Breast epithelium (tissue), 4 donors: ENCODE measurements at places on chromosomes 4 and X.

GRCh38 chr4:116585246-116585645 is 500.1 kb downstream of the TRAM1L1 start:
- H3K36me3 ChIP-seq, result no peaks in the 10 kb centered on the region
- DNase-seq, result no peak
- H3K27ac ChIP-seq, result no peak overlapping the region
- H3K4me1 ChIP-seq, result no peaks in the 10 kb centered on the region
- H3K4me3 ChIP-seq, result no peak overlapping the region
- no peaks in the 10 kb centered on the region for H3K27me3 ChIP-seq

DNA sequence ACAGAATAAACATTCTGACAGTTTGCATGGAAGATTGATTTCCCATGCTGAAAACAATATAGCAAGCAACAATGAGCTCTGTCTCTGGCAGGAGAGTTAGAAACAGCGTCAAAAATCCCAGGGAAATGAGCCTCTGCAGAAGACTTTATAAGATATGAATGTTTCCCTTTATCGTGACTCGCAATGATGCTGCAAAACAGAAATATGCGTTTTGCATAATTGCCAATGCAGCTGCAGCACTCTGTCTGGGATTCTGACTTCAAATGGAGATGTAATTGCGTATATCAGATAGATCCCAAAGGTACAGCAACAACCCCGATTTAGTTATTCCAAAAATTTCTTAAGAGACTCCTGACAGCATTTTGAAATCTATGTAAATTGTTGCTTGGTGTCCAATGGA is 702.4 kb upstream of the EPHA5 start:
- no peaks in the 10 kb centered on the region for H3K4me1 ChIP-seq
- H3K4me3 ChIP-seq, result no peak overlapping the region
- no peak overlapping the region for H3K27ac ChIP-seq
- no peaks in the 10 kb centered on the region for H3K36me3 ChIP-seq
- DNase-seq, result no peak

- no peaks in the 10 kb centered on the region for H3K36me3 ChIP-seq
- peak overlapping the region; percentile 71 for H3K27ac ChIP-seq
- peaks cover 13% of the 10 kb centered on the region for H3K4me1 ChIP-seq
- no peaks in the 10 kb centered on the region for H3K27me3 ChIP-seq
- no peak for DNase-seq
- H3K4me3 ChIP-seq, result no peak overlapping the region
These were observed 2.3 kb upstream of the IRF2 start for GRCh38 chr4:184476695-184477094.

GRCh38 chr4:54556587-54556986 is 101.2 kb upstream of the KIT start:
- DNase-seq, result no peak
- H3K27ac ChIP-seq, result no peak overlapping the region
- no peaks in the 10 kb centered on the region for H3K27me3 ChIP-seq
- no peaks in the 10 kb centered on the region for H3K4me1 ChIP-seq
- H3K4me3 ChIP-seq, result no peak overlapping the region
- no peaks in the 10 kb centered on the region for H3K36me3 ChIP-seq

- H3K4me1 ChIP-seq, result peaks cover 13% of the 10 kb centered on the region
- H3K27ac ChIP-seq, result peak overlapping the region; percentile 95
- H3K36me3 ChIP-seq, result no peaks in the 10 kb centered on the region
- H3K4me3 ChIP-seq, result peak overlapping the region; percentile 97
These were observed 1.1 kb downstream of the FBXW7 start for GRCh38 chr4:152534541-152535359.

GRCh38 chr4:9875516-9875915 is 94.1 kb downstream of the DRD5 start:
- H3K36me3 ChIP-seq, result no peaks in the 10 kb centered on the region
- H3K4me3 ChIP-seq, result no peak overlapping the region
- no peak for DNase-seq
- H3K4me1 ChIP-seq, result no peaks in the 10 kb centered on the region
- H3K27ac ChIP-seq, result no peak overlapping the region

DNA sequence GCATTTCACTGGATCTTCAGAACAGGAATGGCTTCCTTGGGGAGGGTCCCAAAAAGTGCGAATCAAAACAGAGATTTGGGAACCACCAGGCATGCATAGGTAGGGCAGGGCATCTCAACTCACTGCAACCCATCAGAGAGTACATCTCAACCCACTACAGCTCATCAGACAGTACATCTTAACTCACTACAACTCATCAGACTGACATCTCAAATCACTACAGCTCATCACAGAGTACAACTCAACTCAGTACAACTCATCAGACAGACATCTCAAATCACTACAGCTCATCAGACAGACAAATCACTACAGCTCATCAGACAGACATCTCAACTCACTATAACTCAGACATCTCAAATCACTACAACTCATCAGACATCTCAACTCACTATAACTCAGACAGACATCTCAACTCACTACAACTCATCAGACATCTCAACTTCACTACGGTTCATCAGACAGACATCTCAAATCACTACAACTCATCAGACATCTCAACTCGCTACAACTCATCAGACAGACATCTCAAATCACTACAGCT is 47.5 kb upstream of the CLDN34 start:
- no peaks in the 10 kb centered on the region for H3K4me1 ChIP-seq
- no peaks in the 10 kb centered on the region for H3K36me3 ChIP-seq
- peaks cover 16% of the 10 kb centered on the region for H3K27me3 ChIP-seq
- no peak for DNase-seq

GRCh38 chr4:39353478-39354253 is 12.5 kb downstream of the RFC1 start:
- peak overlapping the region; percentile 84 for H3K27ac ChIP-seq
- no peak for DNase-seq
- peak overlapping the region; percentile 37 for H3K4me3 ChIP-seq
- no peaks in the 10 kb centered on the region for H3K27me3 ChIP-seq
- no peaks in the 10 kb centered on the region for H3K4me1 ChIP-seq

GRCh38 chrX:54044877-54045338 is 635 bp upstream of the PHF8 start:
- no peaks in the 10 kb centered on the region for H3K4me1 ChIP-seq
- DNase-seq, result no peak
- H3K27me3 ChIP-seq, result peaks cover 6% of the 10 kb centered on the region
- peak overlapping the region; percentile 98 for H3K27ac ChIP-seq
- H3K4me3 ChIP-seq, result peak overlapping the region; percentile 83
- no peaks in the 10 kb centered on the region for H3K36me3 ChIP-seq

GRCh38 chr4:82447886-82448285 is 17.5 kb downstream of the ENOPH1 start:
- H3K27me3 ChIP-seq, result no peaks in the 10 kb centered on the region
- no peak overlapping the region for H3K27ac ChIP-seq

GRCh38 chr4:107366016-107366735 is 330.1 kb upstream of the DKK2 start:
- no peak overlapping the region for H3K27ac ChIP-seq
- H3K4me1 ChIP-seq, result no peaks in the 10 kb centered on the region
- H3K36me3 ChIP-seq, result peaks cover 5% of the 10 kb centered on the region
- no peak overlapping the region for H3K4me3 ChIP-seq
- no peak for DNase-seq
- H3K27me3 ChIP-seq, result no peaks in the 10 kb centered on the region

DNA sequence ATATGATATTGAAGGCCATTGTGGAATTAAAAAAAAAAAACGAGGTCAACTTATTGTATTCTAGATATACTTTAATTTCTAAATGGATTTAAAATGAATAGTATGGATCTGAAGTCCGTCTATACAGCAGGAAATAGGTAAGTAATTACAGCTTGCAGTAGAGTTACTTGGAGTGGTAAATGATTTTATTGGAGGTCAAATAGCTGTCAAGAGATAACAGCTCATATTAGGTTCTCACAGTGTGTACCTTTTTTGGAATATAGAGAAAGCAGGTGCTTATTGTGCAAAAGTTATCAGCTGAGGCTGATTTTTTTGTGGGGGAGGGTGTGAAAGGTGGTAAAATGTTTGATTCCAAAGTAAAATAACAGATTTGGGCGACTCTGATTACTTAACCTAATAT is 17.7 kb downstream of the UPRT start:
- H3K4me3 ChIP-seq, result no peak overlapping the region
- no peak for DNase-seq
- no peaks in the 10 kb centered on the region for H3K4me1 ChIP-seq
- H3K36me3 ChIP-seq, result no peaks in the 10 kb centered on the region

DNA sequence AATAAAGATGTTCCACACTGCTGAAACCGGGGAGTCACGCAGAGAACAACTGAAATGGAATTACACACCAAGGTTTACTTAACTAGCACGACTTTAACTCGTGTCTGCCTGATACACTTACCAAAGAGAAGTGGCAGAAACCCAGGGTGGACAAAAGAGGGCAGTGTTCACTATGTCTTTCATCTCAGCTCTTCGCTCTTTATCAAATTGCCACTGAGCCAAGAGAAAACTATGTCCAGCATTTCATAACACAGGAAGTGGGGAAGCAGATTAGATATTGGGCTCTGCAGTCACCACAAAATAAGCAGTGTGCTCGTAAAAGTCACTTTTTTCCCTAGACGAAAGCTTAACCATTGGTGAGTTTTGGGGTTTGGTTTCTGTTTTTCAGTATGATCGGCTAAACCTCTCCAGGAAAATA is 155.7 kb downstream of the CHIC2 start:
- H3K27me3 ChIP-seq, result no peaks in the 10 kb centered on the region
- H3K27ac ChIP-seq, result peak overlapping the region; percentile 33
- no peaks in the 10 kb centered on the region for H3K36me3 ChIP-seq

DNA sequence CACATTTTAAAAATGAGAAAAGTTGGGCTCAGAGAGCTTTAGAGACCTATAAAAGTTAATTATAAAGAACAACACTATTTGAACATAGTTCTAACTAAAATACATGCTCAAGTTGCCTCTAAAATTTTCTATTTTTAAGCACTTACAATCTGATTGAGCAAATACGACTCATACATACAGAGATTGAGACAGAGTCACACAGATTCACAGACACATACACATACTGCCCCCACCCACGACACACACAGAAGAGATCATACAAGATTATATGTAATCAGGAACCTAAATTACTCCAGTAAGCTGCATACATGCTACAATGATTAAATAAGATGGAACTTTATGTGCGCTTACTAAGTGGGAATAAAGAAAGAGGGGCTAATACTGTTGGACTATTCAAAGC is 2.7 kb upstream of the ASB5 start:
- DNase-seq, result no peak
- no peak overlapping the region for H3K27ac ChIP-seq
- H3K4me3 ChIP-seq, result no peak overlapping the region
- H3K36me3 ChIP-seq, result no peaks in the 10 kb centered on the region
- H3K4me1 ChIP-seq, result no peaks in the 10 kb centered on the region

DNA sequence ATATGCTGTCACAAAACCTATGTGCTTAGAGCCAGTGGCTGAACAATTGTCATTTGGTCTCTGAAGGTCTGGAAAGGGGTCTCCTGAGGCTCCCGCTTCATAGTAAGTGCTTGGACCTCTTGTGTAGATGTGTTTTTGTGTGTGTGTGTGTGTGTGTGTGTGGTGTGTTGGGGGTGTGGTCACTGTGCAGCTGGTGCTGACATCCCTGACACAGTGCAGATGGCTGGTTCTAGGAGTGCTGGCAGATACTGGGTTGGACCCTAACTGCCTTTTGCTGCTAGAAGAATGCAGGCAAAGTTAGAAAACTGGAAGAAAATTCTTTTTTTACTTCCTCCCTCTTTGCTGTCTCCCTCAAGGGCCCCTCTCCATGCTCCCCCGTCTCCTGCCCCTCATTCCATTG is 1872.6 kb downstream of the ARAP2 start:
- DNase-seq, result no peak
- H3K4me3 ChIP-seq, result no peak overlapping the region
- no peaks in the 10 kb centered on the region for H3K27me3 ChIP-seq

- no peaks in the 10 kb centered on the region for H3K4me1 ChIP-seq
- no peak for DNase-seq
- H3K27ac ChIP-seq, result no peak overlapping the region
- no peaks in the 10 kb centered on the region for H3K36me3 ChIP-seq
- H3K4me3 ChIP-seq, result no peak overlapping the region
- no peaks in the 10 kb centered on the region for H3K27me3 ChIP-seq
These were observed 74.8 kb downstream of the GPAT3 start for GRCh38 chr4:83610729-83611128.

- no peaks in the 10 kb centered on the region for H3K27me3 ChIP-seq
- H3K4me1 ChIP-seq, result no peaks in the 10 kb centered on the region
- no peak overlapping the region for H3K4me3 ChIP-seq
- DNase-seq, result no peak
These were observed 28.9 kb downstream of the ARFIP1 start for GRCh38 chr4:152808670-152809069.

- no peaks in the 10 kb centered on the region for H3K4me1 ChIP-seq
- H3K4me3 ChIP-seq, result no peak overlapping the region
- H3K27me3 ChIP-seq, result no peaks in the 10 kb centered on the region
- H3K27ac ChIP-seq, result no peak overlapping the region
These were observed 345.7 kb downstream of the FBXO8 start for GRCh38 chr4:173937631-173938270.

- H3K27me3 ChIP-seq, result no peaks in the 10 kb centered on the region
- H3K27ac ChIP-seq, result no peak overlapping the region
- no peaks in the 10 kb centered on the region for H3K4me1 ChIP-seq
- DNase-seq, result no peak
- H3K4me3 ChIP-seq, result no peak overlapping the region
These were observed 2.0 kb downstream of the FGFBP1 start for GRCh38 chr4:15936495-15936894.

- H3K27ac ChIP-seq, result no peak overlapping the region
- H3K4me3 ChIP-seq, result no peak overlapping the region
- no peaks in the 10 kb centered on the region for H3K27me3 ChIP-seq
These were observed 97.9 kb downstream of the ARHGEF9 start for GRCh38 chrX:63686878-63687714.

DNA sequence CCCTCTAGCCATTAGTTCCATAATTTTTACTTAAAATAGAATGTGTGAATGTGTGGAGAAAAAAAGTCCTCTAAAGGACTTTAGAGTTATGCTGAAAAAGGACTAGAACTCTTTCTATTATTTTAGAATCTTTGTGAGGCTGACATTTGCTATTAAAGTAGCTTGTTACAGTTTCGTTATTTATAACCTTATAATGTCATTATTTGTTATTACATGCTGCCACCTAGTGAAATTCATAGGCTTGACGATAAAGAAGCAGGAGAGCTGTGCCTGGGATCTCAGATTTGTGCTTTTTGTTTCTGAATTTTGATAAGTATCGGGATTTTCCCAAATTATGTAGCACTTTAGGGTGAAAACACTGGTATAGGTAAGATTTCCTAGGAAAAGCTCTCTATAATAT is 38.5 kb upstream of the TAPT1 start:
- no peaks in the 10 kb centered on the region for H3K4me1 ChIP-seq
- H3K36me3 ChIP-seq, result no peaks in the 10 kb centered on the region
- no peaks in the 10 kb centered on the region for H3K27me3 ChIP-seq
- no peak overlapping the region for H3K4me3 ChIP-seq
- H3K27ac ChIP-seq, result no peak overlapping the region
- DNase-seq, result no peak

GRCh38 chr4:98204236-98204553 is 57.0 kb upstream of the RAP1GDS1 start:
- no peak overlapping the region for H3K27ac ChIP-seq
- no peaks in the 10 kb centered on the region for H3K27me3 ChIP-seq
- no peak overlapping the region for H3K4me3 ChIP-seq
- no peaks in the 10 kb centered on the region for H3K36me3 ChIP-seq
- H3K4me1 ChIP-seq, result no peaks in the 10 kb centered on the region

- no peaks in the 10 kb centered on the region for H3K4me1 ChIP-seq
- no peak for DNase-seq
- no peaks in the 10 kb centered on the region for H3K36me3 ChIP-seq
- H3K27ac ChIP-seq, result no peak overlapping the region
- H3K4me3 ChIP-seq, result no peak overlapping the region
These were observed 11.2 kb downstream of the EPGN start for GRCh38 chr4:74319470-74319869.

- no peaks in the 10 kb centered on the region for H3K27me3 ChIP-seq
- no peak overlapping the region for H3K27ac ChIP-seq
- no peaks in the 10 kb centered on the region for H3K36me3 ChIP-seq
- DNase-seq, result no peak
- H3K4me1 ChIP-seq, result no peaks in the 10 kb centered on the region
- H3K4me3 ChIP-seq, result no peak overlapping the region
These were observed 548.5 kb upstream of the IGFBP7 start for GRCh38 chr4:57658673-57659072.
